AG09319 (cell line): ENCODE measurements at places on chromosomes 2 and 18.

DNA sequence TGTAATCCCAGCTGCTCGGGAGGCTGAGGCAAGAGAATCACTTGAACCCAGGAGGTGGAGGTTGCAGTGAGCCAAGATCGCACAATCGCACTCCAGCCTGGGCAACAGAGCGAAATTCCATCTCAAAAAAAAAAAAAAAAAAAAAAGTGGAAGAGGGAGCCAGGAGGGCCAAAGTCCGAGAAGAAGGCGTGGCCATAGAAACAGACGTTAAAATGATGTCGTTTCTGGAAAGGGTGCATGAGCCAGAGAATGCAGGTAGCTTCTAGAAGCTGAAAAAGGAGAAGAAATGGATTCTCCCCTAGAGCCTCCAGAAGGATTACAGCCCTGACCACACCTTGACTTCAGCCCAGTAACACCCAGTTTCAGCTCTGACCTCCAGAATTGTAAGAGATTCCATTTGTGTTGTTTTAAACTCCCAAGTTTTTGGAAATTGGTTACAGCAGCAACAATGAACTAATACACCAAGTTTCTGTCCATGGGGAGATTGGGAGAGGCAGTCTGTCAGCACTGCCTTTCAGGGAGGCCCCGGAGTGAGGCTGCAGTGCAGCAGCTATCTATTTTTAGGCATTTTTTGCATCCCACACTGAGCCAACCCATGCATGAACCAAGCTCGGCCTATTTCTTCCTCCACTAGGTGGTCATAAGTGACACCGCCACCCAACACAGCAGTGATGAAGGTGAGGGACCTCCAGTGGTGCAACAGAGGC, 14.2 kb upstream of the TRAF3IP1 start:
- DNase-seq, result no peak

DNA sequence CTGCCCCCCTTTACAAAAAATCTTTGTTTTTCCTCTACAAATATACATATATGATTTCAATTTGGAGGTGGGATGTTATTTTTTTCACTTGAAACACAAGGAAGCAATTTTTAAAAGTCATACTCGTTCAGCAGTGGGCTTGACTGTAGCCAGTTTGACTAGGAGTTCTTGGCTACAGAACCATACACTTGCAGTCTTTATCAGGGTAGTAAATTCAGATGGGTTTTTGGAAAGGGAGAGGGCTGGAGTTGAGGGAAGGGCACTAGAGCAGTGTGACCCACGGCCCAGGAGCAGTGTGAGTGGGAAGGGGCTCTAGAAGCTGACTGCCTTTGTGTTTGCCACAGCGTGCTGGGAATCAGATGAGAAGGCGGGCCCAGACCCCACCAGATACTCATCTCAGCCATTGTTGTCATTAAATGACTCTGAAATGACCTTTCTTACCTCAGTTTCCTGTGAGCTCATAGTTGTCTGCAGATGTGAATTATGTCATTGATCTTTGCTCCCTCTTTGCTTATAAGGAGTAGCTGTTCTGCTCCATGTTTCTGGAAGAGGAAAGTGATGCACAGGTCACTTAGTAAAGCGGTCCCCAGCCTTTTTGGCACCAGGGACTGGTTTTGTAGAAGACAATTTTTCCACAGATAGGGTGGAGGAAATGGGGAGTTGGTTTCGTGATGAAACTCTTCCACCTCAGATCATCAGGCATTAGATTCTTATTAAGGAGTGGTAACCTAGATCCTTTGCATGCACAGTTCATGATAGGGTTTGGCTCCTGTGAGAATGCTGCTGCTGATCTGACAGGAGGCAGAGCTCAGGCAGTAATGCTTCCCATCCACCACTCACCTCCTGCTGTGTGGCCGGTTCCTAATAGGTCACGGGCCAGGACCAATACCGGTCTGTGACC, 116.8 kb downstream of the SPTBN1 start:
- no peak for DNase-seq

- DNase-seq, result no peak
These were observed 1004.6 kb upstream of the TMEFF2 start for GRCh38 chr2:193199322-193199721.

DNA sequence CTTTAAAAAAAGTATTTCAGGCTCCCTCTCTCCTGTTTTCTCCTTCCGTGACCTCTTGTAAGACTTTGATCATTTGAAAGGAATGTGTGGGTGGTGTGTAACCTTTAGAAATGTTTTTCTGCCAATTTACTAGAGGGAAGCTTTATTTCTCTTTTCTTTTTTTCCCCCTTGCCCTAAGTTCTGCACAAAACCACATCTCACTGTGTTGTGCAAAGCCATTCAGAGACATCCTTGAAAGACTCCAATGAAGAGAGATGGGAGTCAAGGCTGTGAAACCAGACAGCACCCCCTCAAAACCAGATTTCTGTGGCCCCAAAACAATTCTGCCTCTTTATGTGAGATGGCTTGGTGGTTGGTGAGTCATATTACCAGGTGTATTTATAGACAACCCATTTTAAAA, 184.6 kb upstream of the ERBB4 start:
- DNase-seq, result peak; percentile 27

DNA sequence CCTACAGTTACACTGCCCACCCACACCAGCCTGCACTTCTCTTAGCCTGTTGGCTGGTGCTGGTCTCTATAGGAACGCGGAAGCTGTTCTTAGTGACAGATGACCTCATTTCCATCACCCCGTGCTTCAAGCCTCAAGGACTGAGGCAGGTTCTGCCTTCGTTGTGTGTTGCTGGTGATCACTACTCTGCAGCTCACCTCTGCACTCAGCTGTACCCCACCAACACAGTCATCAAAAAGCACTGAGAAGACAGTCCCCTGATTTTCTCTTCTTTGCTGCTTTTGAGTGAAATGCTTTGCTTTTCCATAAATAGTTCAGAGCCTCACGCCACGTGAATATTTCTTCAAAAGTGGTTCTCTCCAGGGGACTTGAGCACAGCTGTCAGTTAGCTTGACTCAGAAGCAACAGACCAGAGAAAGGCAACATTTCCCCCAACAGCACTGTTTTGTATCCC, 225.7 kb upstream of the CCDC150 start:
- no peak for DNase-seq

GRCh38 chr2:160993654-160994061, 166.6 kb upstream of the TANK start:
- DNase-seq, result no peak

DNA sequence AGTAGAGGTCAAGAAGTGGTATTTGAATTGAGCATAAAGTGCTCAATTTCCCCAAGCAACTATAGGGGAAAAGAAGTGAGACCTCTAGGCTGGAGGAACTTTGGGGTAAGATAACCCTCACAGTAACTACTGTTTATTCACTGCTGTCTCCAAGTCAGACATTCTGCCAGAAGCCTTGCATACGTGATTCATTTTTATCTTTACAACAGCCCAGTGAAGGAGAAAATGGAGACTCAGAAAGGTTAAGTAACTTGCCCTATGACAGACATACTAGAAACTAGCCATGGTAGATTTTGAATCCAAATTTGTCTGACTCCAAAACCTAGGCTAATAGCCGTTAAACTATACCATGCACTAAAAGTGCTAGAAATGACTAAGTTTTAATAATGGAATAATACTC, 28.4 kb downstream of the DNAJC10 start:
- DNase-seq, result no peak

DNA sequence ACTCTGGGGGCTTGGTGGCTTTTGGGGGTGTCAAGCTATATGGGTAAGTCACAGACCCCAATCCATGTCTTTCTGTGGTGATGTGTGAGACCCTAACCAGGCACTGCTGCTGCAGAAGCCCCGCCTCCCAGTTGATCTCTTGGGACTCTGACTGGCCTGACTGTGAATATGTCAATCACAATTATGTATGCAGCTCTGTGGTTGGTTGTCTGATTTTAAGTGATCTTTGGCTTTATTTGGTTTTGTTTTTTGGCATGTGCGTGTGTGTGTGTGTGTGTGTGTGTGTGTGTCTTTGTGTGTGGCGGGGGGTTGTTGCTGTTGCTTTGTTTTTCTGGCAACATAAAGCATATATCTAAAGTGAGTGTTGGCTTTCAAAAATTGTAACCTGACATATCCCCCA, 78.5 kb upstream of the GLS start:
- no peak for DNase-seq

DNA sequence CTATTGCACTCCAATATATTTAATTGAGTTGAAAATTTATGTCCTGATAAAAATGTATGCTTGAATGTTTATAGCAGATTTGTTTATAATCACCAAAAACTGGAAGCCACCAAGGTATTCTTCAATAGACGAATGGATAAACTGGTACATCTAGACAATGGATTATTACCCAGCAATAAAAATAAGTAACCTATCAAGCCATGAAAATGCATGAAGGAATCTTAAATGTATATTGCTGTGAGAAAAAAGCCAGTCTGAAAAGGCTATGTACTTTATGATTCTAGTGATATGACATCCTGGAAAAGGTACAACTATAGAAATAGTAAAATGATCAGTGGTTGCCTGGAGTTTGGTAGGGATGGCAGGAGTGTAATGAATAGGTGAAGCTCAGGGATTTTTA, 580.7 kb downstream of the DCC start:
- DNase-seq, result no peak

DNA sequence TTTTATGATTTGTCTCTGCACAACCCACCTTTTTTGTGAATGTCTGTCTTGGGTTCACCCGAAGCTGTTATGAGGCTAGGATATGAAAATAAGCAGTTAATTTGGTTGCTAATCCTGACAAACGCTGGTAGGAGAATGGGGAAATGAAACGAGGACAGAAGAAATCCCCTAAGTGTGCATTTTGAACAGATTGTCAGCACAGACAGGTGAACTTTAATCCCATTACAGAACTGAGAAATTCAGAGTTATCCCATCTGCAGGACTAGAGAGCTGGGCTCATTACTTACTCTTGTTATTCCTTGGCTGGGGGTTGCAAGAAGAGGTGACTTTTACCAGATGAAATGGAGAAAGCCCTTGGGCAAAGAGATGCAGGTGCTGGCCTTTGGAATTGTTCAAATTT, 123.3 kb upstream of the NYAP2 start:
- no peak for DNase-seq

DNA sequence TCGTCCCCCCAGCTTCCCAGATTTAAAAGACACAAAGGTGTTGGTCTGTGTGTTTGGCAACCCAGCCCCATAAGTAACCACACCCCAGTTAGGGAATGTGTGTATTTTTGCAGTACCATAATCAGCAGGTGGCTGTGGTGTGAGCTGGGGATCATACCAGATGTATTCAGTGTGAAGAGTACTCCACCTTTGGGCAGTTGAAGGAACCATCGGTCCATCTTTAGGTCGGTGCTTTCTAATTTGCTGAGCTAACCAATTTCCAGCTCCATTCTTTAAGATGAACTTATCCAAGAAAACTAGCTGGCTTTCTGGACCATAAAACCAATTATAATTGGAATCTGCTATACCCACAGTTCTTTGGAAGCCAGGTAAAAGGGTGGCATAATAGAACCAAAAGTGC, 3.2 kb downstream of the DSEL start:
- no peak for DNase-seq

GRCh38 chr2:11864724-11865123, 118.3 kb downstream of the LPIN1 start:
- no peak for DNase-seq

- DNase-seq, result no peak
These were observed 70.0 kb downstream of the PDCL3 start for GRCh38 chr2:100632759-100633158.

DNA sequence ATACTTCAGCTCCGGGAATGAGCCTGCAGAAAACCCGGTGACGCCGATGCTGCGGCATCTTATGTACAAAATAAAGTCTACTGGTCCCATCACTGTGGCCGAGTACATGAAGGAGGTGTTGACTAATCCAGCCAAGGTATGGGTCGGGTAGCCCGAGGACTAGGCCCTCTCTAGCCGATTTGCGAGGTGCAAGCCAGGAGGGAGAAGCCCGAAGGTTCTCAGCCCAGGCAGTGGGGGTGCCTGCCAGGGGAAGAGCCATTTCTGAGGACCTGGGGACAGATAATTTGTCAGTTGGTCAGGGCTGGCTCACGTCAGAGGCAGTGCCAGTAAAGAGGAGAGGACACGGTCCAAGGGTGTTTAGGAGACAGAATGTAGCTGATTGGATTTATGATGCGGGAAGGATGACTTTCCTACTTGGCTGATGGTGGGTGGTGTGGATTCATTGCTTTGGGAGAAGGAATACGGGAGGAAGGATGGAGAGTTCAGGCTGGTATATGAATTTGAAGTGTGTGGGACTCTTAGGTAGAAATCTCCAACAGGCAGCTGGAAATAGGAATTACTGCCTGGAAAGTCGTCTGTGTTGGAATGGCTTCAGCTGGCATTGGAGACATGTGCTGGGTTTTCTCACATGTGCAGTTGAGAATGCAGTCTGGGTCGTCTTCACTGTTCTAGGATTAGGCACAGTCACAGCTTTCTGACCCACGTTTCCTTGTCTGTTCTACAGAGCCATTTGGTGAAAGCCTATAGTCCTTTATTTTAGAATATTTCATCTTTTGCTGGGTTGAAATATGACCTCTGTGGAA, 874 bp downstream of the NDUFAF7 start:
- DNase-seq, result no peak

DNA sequence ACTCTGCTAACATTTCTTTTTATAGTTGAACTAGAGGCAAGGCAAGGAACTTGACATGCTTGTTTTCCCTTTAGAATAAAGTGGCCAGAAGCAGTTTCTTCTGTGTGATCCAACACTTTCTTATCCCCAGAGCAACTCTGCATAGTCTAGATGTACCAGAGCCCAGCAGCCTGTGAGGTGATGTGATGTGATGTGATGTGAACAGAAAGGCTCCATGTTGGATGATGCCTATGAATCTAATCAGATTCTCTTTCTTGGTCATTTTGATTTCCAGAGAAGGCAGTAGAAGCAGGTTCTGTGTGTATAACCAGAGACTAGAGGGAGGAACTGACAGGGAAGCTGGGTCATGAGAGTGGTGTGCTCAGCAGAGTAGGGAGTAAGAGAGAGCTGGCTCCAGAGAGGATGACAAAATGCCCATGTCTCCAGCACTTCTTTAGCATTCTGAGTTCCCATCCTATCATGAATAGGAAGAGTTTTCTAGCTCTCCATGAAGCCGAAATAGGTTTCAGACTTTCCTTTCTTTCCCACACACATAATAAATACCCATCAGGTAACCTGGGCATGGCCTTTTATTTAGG, 31.0 kb upstream of the PTH2R start:
- no peak for DNase-seq

DNA sequence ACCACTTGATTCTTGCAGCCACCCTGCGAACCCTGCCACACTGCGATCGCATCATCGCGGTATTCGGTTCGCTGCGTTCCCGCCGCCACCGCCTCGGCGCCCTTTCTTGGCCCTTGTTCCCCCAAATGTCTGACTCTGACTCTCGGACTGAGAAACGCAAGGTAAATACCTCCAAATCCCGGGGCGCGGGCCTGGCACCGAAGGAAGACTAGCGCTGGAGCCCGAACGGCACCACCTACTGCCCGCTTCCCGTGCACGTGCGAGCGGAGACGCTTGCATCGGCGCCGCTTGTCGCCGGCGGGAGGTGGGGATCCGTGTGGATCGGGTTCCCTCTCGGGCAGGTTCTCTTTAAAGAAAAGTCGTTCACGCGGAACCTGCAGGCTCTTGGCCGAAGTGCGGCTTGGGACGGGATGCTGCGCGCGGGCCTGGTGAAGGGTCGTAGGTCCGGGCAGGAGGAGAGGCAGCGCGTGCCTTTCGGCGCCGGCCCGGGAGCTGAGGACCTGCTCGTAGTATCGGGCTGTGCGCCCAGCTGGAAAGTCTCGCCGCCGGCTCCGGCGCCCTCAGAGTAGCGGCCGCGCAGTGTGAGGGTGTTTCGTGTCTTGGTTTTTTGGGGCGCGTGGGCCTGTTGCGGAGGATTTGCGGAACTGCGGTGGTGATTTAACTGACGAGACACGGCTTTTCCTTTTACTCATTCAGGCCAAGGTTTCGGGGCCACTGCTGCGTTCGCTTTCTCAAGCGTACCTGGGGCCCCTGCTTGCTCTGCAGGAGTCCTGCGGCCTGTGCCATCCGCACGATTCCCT, 514 bp downstream of the BCL2L11 start:
- DNase-seq, result no peak
